ENCODE measurements at places on chromosomes 5 and 9. TPM values are rescaled to one million over a fixed set of nuclear protein-coding genes. Genes with fewer than 3 reads are reported as not detected.

EQTN gene
- polyA plus RNA-seq, result 0.60 TPM

SMIM32 gene
- 0.23 TPM for polyA plus RNA-seq

GRCh38 chr9:470552-471194, 256.0 kb downstream of the DOCK8 start:
- peak; percentile 41 for DNase-seq

PCDHA7 gene
- 0.53 TPM for polyA plus RNA-seq

GRCh38 chr5:156824241-156824640, 25.9 kb upstream of the PPP1R2B start:
- DNase-seq, result no peak

DNA sequence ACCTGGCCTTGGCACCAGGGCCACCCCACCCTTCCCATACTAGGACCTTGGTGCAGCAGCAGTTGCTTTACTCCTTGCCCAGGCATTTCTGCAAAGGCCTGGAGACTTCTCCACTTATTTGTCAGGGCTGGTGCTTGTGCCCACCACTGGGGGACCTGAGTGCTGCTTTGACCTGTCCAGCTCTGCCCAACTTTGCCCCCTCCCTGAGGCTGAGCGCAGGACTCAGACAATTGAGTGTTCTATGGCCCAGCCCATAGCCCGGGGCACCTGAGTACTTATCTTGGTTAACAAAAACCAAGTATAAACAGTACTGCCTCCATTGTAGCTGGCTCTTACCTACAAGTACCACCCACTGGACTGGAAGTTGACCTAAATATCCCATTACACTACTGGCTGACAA, 406.1 kb upstream of the CHD1 start:
- DNase-seq, result no peak

DNA sequence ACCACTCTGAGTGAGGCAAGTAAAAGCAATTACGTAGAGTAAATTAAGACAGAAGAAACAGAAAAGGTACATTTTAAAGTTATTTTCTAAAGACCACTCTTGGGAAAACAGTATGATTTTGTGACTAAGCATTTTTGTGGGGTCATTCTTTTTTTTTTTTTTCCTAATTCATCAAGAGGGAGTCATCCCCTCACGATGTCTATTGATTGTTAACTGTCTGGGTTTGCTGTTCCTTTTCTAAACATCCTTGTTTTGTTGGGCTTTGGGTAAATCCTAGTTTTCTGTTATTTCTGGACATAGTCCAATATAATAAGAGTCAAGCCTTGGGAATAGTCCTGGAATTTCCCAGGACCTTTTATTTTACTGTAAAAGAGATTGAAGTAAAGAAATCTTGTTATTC, 63.8 kb downstream of the ANKRD55 start:
- DNase-seq, result no peak

- DNase-seq, result no peak
These were observed 34.4 kb downstream of the MAP1B start for GRCh38 chr5:72141440-72142355.

DNA sequence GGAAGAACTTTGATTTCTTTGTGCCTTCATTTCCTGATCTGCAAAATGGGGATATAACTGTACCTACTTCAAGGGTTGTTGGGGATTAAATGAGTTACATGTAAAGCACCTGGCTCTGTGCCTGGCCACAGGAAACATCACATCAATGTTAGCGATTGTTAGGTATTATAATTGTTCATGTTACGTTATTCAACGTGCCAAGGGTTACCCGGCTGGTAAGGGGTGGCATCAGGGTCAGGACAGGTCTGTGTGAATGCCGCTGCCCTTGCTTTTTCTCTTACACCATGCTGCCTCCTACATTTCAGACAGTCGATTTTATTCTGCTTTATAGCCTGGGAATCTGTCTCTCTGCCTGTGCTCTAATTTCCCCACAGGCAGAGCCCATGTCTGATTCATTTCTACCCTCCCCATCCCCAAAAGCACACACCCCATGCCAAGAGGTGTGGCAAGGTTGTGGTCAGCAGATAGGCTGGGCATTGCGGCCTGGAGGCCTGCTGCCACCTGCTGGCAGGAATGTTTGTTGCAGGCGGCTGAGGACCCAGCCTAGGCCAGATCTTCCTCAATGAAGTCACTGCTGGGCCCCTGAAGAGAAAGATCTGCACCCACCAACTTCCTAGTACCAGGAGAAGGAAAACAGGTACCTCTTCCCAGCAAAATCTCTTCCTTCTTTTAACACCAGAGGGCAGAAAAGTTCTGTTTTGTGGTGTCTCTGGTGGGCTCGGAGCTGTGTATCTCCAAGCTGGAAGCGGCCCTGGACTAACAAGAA, 5.3 kb downstream of the ANKS6 start:
- peak; percentile 84 for DNase-seq

DNA sequence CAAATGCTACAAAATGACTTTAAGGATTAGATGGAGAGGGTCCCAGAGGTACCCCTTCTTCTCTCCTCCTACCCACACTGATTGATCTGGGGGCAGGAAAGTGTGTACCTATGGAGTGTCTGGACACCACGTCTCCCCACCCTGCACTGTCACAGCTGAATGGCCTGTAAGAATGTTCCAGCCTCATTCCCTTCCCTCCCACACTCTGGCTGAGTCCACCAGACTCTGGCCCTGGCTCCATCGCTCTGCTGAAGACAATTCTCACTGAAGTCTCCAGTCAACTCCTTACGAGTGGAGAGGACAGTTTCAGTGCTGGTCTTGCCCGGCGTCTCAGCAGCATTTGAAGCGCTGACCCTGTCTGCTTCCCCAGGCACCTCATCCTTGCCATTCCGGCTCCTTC, 105.8 kb downstream of the TTLL11 start:
- DNase-seq, result no peak

DNA sequence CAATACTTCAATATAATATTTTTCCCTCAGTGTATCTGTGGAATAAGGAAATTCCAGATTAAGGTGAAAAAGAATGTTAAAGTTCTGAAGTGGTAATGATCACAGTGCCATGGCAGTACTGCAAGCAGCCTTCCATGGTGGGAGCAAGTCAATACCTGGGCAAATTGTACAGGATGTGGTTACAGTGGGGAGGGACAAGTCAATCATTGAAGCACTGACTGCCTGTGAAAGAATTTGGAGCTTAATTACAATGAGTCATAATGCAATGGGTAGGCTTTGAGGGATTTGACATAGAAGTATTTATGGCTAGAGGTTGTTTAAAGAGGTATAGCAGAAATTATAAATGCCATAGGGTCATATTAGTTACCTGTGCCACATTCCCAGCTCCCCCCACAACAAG, 786.5 kb upstream of the ACO1 start:
- DNase-seq, result no peak

DNA sequence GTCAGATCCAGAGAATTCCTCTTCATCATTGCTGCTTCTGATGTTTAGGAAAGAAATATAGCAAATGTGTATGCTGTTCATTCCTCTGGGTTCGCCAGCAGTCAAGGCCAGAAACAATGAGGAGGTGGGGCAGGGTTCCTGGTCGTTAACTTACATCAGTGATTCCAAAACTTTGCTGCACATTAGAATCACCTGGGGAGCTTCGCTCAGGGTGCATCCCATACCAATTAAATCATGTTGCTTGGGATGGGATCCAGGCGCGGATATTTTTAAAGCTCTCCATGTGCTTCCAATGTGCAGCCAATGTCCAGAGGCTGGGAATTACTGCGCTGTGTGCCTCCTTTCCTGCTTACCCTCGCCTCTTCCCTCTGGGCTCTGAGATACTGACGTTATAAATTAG, 227.9 kb upstream of the KLF9 start:
- DNase-seq, result no peak

DNA sequence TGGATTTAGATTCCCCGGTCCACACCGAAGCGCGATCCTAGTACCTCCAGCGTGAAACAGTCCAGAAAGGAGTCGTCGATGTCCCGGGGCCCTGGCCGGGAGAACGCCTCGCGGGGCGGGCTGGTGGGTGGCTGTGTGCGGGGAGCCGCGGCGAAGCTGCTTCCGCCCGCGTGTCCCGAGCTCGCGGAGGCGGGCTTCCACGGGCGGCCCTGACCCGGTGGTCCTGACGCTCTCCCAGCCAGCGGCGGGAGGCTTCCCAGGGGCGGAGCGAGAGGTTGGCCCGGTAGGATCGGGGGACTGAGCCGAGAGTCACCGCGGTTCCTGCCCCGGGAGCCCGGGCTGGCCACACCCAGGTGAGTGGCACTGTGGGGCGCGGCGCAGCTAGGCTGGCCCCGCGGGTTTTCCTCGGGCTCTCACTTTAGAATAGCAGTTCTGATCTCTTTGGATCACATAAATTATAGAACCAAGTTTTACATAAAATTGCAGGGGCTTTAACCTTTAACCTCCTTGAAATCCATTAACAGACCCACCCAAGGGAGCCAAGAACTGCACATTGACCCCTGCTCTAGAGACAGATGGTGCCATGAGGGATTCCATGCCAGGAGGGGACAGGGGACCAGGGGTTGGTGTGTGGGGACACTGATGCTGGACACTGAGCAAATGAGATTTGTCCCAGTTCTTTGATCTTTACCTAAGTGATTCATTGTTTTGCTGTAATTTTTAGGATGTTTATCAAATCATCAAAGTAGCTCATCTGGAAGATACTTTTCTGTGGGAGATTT, 29.2 kb upstream of the IL31RA start:
- DNase-seq, result no peak

- DNase-seq, result no peak
These were observed 19.2 kb upstream of the TXNDC8 start for GRCh38 chr9:110356639-110357395.

BAAT gene
- 0.44 TPM for polyA plus RNA-seq

DNA sequence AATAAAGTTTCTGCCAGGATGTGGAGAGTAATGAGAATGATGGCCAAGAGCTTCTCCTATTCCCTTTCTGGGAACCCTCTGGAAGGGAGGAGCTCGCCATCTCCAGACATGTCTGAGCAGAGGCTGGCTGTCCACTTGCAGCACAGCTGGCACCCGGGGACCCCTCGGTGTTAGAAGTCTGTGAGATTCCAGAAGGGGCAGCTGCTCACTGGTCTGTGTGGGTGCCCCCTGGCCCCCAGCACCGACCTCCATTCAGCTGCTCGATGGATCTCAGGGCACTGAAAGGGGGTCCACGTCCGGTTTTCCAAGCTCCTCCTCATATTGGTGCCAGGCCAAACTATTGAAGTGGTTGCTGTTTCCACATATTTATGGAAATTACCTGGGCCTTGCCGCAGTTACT, 3.6 kb upstream of the FAM163B start:
- DNase-seq, result no peak

GRCh38 chr5:8857051-8857450, 688.8 kb downstream of the SEMA5A start:
- DNase-seq, result no peak

GRCh38 chr5:83406906-83407305, 64.6 kb upstream of the VCAN start:
- DNase-seq, result no peak

GRCh38 chr9:6234014-6234413, 18.4 kb downstream of the IL33 start:
- no peak for DNase-seq

DNA sequence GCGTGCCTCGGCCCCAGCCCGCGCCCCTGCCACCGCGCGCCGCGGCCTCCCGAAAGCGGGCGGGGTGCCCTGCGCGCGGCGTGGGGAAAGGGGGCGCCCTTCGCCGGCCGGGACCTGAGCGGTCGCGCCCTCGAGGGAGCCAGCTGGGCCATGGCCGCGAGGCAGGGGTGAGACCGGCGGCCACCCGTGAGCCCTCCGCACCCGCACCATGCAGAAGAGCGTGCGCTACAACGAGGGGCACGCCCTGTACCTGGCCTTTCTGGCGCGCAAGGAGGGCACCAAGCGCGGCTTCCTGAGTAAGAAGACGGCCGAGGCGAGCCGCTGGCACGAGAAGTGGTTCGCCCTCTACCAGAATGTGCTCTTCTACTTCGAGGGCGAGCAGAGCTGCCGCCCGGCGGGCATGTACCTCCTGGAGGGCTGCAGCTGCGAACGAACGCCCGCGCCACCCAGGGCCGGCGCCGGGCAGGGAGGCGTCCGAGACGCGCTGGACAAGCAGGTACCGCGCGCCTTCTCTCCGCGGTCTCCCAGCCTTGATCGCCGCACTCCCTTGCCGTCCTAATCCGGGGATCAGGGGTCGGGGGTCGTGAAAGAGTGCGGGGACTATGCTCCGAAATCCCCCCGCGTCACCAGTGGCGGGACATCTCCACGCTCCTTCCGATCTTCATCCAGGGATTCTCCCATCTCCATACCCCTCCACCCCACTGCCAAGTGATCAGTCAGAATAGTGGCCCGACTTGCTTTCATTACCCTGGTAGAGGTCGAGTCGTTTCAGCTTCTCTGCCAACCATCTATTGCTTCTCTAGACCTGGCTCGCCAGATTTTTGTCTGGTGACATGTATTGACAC, 590 bp downstream of the RASGRF2 start:
- peak; percentile 76 for DNase-seq

DNA sequence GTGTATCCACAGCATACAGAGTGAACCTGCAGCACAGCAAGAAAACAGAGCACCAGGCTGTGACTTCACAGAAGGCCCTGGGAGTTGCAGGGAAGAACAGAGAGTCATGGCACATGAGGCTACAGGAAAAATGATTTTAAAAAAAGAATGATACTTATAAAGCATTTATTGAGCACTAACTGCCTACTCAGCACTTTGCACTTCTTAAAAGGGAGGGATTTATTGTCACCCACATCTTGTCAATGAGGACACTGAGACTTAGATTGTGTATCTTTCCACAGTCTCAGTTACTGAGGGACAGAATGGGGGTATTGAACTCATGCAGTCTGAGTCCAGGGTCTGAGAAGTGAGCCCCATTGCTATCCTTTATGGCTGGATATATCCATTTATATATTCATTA, 244.6 kb upstream of the TRIM32 start:
- no peak for DNase-seq

- DNase-seq, result no peak
These were observed 98.6 kb downstream of the MRPS30 start for GRCh38 chr5:44907396-44907795.

DNA sequence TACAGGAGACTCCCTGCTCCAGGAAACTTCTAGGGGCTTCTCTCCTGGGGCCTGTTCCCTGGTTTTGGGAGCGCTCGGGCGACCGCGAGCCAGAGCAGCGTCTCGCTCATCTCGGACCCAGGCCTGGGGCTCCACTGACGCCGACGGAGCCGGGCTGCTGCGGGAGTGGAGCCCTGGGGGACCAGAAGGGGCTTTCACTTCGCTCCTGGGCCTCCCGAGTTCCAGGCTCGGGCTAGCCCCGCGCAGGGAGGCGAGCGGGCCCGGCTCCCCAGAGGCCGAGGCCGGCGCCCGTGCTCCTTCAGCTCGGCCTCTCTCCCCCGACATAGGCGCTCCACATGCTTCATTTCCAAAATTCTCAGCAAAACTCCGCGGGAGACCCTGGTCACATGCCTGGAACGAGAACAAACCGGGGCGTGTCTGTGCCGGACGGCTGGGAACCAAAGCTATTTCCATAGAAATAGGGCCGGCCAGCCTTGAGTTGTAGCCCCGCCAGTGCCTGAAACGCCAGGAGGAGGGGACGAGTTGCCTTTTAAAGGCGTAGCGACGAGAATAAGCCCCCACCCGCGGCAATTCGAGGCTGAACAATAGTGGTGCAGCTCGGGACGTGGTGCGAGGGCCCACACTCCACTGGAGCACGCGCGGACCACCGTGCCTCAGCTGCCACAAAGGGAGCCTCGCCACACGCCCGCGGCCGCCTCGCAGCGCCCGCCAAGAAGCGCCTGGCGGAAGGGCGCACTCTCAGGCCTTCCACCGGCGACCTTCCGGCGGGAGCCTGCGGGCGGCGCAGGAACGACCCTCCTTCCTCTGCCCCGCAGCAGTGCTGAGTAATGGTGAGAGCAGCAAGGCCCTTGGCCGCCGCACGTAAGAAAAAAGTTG, 1.1 kb upstream of the G3BP1 start:
- DNase-seq, result peak; percentile 80

- DNase-seq, result no peak
These were observed 55.4 kb downstream of the BRINP1 start for GRCh38 chr9:119313846-119314245.

LCN12 gene
- polyA plus RNA-seq, result 20.4 TPM

GRCh38 chr5:114447084-114447773, 85.4 kb downstream of the KCNN2 start:
- DNase-seq, result no peak

PCDHGB5 gene
- polyA plus RNA-seq, result 7.6 TPM
